B cell (primary cell): ENCODE measurements at places on chromosomes 12 and 14.

DNA sequence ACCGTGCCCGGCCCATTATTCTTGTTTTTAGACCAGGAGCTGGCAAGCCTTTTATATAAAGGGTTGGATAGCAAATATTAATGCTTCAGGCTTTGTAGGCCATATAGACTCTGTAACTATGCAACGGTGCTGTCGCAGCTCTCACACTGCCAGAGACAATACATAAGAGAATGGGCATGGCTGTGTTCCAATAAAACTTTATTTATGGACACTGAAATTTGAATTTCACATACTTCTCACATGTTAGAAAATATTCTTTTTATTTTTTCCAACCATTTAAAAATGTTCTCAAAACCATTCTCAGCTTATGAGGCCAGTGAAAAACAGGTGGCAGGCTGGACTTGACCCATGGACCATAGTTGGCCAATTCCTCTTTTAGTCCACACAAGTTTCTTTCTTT lies 13.0 kb upstream of the CDK2AP1 start:
- no peak for DNase-seq

- DNase-seq = no peak
Measured at GRCh38 chr12:27198036-27198435, 46.0 kb upstream of the STK38L start.

DNA sequence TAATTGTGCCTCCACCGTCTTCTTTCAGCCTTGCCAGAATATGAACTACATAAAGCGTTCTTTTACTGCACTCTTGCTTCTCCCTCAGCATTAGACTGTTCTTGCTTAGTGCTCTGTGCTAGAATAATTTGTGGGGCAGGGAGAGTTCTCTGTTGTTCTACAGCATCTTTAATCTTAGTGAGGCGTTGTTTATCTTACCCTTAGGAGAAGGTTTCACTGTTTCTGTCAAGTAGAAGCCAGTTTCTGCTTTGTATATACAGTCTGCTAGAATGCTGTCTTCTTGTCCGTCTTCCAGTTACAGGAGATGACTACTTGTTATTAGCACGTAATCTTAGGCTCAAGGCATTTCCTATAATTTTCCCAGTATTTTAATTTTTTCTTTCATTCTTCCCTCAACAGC lies 458.0 kb downstream of the FLRT2 start:
- no peak for DNase-seq

- no peak for DNase-seq
Measured at GRCh38 chr12:2722806-2723205, 72.0 kb upstream of the FKBP4 start.

DNA sequence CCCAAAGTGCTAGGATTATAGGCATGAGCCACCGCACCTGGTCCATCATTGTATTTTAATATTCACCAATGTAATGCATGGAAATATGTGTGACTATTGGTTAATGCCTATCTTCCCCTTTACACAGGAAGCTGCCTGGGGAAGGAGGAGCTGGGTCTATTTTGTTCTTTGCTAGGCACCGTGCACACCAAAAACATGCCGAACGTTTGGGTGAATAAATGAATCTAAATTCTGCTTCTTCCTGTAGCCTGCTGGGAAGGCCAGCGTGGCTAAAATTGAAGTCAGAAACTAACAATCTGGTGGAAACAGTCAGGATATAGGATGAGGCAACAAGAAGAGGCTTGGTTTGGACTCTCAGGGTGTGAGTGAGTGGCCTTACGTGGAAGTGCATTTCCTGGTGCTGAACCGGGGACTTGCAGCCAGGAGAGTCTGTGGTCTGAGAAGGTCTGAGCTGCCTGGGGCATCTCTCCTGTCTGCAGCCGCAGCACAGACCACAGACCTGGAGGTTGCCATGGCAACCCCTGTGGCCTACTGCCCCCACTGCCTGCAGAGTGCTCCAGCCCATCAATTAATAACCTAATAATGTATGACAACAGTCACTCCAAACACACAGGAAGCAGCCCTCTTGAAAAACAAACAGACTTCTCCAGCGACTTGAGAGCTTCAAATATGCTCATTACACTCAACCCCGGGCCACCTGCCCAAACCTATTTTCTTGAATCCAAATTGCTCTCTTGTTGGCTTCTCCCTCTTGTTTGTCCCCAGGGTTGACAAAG lies 5.5 kb upstream of the GPR68 start:
- peak; percentile 77 for DNase-seq

- DNase-seq = no peak
Measured at GRCh38 chr14:59565087-59565486, 11.5 kb downstream of the CCDC175 start.

GRCh38 chr12:71755146-71755892 lies 656 bp downstream of the RAB21 start:
- peak; percentile 88 for DNase-seq

GRCh38 chr12:130086248-130086647 lies 76.0 kb upstream of the FZD10 start:
- no peak for DNase-seq

- DNase-seq = no peak
Measured at GRCh38 chr14:75525969-75526368, 3.7 kb downstream of the BATF start.

DNA sequence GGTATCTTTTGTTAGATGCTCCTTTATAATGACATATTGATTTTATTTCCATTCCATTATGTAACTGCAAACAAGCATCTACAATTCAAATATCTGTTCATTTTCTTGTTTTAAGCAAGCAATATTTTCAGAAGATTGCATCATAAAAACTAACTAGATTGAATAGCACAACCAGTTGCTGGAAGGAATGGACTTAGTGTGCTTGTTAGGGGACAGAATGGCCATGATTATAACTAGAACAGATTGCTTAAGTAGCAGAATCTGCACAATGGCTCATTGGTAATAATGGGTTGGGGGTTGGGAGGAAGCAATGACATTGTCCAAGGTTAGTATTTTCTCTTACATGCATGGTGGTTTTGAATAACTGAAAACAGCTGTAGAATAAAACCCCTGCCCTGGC lies 939.5 kb downstream of the SLC16A7 start:
- no peak for DNase-seq

GRCh38 chr14:53651096-53651740 lies 305.4 kb downstream of the BMP4 start:
- DNase-seq = no peak

GRCh38 chr12:76915361-76916169 lies 36.7 kb upstream of the CSRP2 start:
- DNase-seq = no peak

DNA sequence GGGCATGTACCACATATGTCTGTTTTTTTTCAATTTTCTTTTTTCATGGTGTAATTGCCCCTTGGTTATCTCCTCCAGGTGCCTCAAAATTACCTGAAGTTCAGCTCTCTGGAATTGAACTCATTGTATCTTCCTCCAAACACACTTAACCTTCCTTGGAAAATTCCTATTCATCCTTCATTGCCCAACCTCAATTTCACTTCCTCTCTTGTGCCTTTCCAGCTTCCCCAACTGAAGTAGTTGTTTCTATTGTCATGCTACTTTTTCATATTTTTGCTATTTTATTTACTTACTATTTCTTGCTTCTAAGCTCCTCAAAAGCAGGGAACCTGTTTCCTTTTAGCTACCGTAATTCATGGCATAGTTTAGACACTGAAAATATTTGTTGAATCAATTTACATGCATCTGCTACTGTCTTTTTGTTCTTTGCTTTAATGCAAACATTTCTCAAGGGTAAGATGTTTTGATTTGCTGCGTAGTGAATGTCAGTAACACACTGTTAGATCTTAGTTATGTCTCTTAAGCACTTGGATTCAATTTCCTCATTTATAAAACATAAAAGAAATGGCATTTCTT lies 37.0 kb upstream of the STXBP6 start:
- DNase-seq = no peak

GRCh38 chr12:70660620-70661219 lies 23.5 kb upstream of the PTPRB start:
- DNase-seq = peak; percentile 8

DNA sequence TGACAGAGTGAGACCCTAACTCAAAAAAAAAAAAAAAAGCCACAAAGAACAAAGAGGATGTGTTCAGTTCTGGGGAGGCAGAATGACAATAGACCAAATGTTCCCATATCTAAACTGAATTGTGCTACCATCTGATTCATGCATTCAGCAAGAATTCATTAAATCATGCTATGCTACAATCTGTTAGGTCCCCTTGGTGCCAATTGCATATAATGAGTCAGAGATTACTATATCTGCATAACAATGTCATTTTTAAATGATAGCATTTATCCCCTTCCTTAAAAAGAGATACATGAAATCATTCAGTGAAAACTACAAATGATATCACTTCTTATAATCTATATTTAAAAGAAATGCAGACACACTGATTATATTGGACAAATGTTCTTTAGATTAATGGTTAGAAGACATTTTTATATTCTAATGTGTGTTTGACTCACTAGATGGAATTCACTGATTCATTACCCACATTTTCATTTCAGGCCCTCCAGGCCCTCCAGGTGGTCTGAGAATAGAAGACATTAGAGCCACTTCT lies 207.6 kb upstream of the PDZRN4 start:
- DNase-seq = no peak

GRCh38 chr14:104481323-104481722 lies 98.2 kb upstream of the C14orf180 start:
- DNase-seq = no peak

- no peak for DNase-seq
Measured at GRCh38 chr14:74571901-74572725, 39.9 kb downstream of the LTBP2 start.

DNA sequence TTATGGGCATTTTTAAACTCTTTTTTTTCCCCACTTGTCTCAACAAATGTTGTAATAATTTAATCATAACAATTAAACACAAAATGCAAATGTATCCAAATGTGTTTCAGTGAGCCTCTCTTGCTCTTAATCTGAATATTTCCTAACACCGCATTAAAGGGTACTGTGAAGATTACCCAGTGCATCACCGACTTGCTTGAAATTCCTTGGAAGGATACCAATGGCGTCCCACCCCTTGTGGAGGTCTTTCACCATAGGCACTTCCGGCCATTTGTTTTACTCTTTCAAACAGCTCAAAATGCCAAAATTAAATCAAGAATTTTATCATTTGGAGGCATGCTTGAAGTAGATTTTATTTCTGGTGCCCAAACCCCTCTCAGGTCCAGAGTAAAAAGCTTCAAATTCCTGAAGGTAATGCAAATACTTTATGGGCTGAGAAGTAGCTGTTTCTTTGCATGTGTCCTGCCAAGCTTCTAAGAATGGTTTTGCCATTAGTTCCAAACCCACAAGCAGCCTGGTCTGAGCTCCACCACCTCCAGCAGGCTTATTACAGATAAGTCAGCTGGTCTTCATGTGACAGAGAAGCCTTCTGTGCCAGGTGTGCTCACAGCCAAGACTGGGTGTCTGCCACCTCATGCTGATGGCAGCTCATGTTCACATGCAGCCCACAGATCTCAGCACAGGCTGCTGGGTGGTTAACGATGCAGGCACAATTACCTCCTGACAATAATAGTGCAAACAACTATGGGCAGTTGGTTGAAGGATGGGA lies 16.4 kb upstream of the NUDT4 start:
- DNase-seq = no peak

- DNase-seq = peak; percentile 86
Measured at GRCh38 chr12:642633-643474, 20.4 kb downstream of the NINJ2 start.

DNA sequence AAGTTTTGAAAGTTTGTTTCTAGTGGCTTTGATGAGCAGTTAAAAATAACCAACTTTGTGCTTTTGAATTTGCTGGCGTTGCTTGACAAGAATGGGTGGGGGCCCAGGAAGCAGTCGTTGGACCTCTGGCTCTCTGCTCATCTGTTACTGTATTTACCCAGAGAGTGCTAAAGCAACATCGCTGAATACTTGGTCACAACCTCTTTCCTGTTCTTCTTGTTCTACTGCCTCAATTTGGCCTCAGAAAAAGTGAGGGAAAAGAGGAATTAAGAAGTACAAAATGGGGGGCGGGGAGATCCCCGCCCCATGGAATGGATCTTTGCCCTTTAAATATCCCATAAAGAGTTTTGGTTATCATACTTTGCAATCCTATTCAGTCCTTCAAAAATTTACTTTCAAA lies 221.5 kb upstream of the G2E3 start:
- DNase-seq = no peak

DNA sequence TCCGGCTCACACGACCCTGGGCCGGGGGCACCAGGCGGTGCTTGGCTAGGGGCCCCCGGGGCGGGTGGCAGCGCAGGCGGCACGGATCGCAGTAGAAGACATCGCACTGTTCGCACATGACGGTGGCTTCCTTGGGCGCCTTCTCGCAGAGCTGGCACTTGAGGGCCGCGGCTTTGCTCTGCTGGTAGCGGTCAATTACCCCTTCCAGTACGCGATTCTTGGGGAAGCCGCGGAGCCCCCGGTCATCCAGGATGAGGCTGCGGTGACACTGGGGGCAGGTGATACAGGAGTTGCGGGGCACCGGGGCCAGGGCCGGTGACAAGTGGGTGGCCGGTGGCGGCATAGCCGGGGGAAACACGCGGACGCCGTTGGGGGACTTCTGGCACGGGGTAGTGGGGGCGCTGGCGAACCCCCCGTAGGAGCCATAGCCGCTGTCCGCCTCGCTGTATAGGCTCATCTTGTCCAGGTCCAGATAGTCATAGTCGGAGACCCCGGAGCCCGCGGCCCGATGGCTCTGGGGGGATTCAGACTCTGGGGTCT lies 553 bp downstream of the TRIM9 start:
- DNase-seq = no peak

- no peak for DNase-seq
Measured at GRCh38 chr12:88579161-88579517, 1.1 kb downstream of the KITLG start.

GRCh38 chr14:50402965-50403364 lies 6.3 kb upstream of the CDKL1 start:
- no peak for DNase-seq

- DNase-seq = peak; percentile 56
Measured at GRCh38 chr12:68896881-68897540, 36.0 kb downstream of the CPM start.

DNA sequence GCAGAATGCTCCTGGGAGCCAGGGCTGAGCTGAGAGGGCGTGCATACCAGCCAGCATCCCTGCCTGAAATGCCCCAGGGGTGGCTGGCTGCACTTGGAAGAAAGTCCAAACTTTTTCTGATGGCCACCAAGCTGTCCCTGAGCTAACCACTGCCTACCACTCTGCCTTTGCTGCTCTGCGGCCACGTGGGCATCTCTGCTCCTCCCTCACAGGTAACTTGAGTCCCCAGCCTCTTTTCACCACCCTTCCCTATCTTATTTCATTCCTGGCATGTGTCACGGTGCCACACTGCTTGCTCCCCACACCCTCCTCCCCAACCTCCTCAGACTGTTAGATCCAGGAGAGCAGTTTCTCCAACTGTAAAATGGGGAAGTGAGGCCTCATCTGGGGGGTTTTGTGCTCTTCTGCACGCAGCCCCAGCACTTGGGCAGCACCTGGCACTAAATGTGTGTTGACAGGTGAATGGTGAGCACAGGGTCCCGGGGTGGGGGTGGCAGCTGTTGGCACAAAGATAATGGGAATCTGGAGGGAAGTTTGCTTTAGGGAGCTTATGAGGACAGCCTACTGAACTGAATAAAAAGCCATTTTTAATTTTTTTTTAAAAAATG lies 113.0 kb downstream of the GLT1D1 start:
- DNase-seq = no peak
